ENCODE measurements at places on chromosomes 5 and 9.

- peaks cover 3% of the 10 kb centered on the region for H3K4me1 ChIP-seq
- H3K27me3 ChIP-seq, result peaks cover 6% of the 10 kb centered on the region
- H3K36me3 ChIP-seq, result no peaks in the 10 kb centered on the region
- no peak overlapping the region for H3K27ac ChIP-seq
- H3K4me3 ChIP-seq, result no peak overlapping the region
Measured at GRCh38 chr5:159861086-159861485, 55.2 kb upstream of the ADRA1B start.

GRCh38 chr5:165723931-165724330 is 2218.5 kb downstream of the MAT2B start:
- H3K27ac ChIP-seq, result no peak overlapping the region
- no peaks in the 10 kb centered on the region for H3K36me3 ChIP-seq
- H3K4me3 ChIP-seq, result no peak overlapping the region
- peak; percentile 1 for DNase-seq
- no peaks in the 10 kb centered on the region for H3K27me3 ChIP-seq
- H3K4me1 ChIP-seq, result no peaks in the 10 kb centered on the region

DNA sequence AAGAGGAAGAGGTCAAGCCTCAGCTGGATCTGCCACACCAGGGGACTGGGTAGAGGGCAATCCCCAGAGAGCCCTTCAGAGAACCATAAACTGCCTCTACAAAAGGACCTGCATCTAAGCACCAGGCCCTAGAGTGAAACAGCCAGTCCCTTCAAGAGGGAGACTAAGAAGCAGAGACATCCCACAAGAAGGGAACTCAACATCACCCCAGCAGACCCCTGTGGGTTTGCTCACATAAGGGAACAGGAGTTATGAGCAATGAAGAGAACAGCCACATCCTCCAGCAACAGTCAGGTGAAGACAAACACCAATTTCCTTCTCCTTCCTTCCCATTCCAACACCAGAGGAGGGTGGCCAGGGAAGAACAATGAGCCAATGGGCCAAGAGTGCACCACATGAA is 48.9 kb downstream of the TNFSF15 start:
- H3K27me3 ChIP-seq, result peaks cover 2% of the 10 kb centered on the region
- no peaks in the 10 kb centered on the region for H3K36me3 ChIP-seq
- H3K4me1 ChIP-seq, result no peaks in the 10 kb centered on the region
- no peak overlapping the region for H3K4me3 ChIP-seq
- H3K27ac ChIP-seq, result no peak overlapping the region
- no peak for DNase-seq

DNA sequence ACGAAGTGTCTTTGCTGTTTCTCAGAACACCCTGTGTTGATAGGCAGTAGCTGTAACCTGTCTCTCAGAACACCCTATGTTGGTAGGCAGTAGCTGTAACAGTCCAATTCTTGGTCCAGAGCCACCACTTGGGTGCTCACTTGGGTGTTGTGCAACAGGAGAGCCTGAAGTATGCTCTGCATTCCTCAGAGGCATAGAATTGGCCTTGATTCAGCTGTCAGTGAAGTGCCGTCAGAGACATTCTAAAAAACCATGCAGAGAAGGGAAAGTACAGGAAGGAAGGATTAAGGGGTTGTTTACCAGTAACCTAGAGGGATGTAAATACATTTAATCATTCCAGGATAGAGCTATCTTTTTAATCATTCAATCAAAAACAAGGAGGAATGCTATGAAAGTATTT is 231.2 kb downstream of the ARRDC3 start:
- H3K4me3 ChIP-seq, result no peak overlapping the region
- no peak overlapping the region for H3K27ac ChIP-seq
- peaks cover under 1% of the 10 kb centered on the region for H3K4me1 ChIP-seq
- no peaks in the 10 kb centered on the region for H3K27me3 ChIP-seq
- DNase-seq, result no peak

GRCh38 chr5:168151041-168151440 is 140.4 kb upstream of the WWC1 start:
- H3K36me3 ChIP-seq, result no peaks in the 10 kb centered on the region
- DNase-seq, result no peak
- peaks cover 3% of the 10 kb centered on the region for H3K4me1 ChIP-seq
- no peak overlapping the region for H3K4me3 ChIP-seq

DNA sequence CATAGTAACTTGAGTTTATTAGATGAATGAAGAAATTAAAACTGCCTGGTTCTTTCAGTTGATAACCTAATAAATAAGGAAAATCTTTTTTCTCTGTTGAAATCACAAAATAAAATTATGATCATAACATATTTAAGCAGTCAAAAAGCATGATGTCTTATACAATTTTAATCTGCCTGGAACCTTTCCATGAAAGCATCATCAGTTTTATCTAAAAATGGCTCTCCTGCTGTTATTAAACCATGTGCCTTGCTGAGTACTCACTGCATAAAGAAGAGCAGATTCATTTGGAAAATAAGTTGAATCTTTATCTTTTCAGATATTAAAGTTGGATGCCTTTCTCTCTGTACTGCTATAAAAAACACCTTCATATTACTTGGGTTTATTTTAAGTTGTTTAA is 148.8 kb downstream of the SLC24A2 start:
- no peaks in the 10 kb centered on the region for H3K36me3 ChIP-seq
- DNase-seq, result no peak
- no peaks in the 10 kb centered on the region for H3K27me3 ChIP-seq
- no peaks in the 10 kb centered on the region for H3K4me1 ChIP-seq
- no peak overlapping the region for H3K27ac ChIP-seq

DNA sequence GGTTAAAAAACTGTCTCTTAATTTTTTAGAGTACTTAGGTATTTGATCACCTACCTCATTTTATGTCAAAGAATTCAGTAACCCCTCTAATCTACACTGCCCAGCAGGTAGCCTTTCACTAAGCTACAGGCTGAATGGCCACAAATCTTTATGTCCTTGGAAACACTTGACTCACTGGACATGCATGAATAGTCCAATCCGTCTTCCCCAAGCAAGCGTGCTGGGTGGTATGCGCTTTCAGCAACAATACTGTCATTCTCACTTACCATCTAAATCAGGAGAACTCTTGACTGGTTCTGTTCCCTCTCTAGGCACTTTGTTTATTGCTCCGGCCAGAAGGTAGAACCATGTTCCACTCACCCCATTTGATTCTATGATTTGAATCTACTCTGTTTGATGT is 73.1 kb downstream of the TRPM3 start:
- H3K27ac ChIP-seq, result no peak overlapping the region
- H3K4me3 ChIP-seq, result no peak overlapping the region
- no peaks in the 10 kb centered on the region for H3K36me3 ChIP-seq
- H3K4me1 ChIP-seq, result no peaks in the 10 kb centered on the region
- no peaks in the 10 kb centered on the region for H3K27me3 ChIP-seq

- no peaks in the 10 kb centered on the region for H3K36me3 ChIP-seq
- DNase-seq, result no peak
- no peaks in the 10 kb centered on the region for H3K27me3 ChIP-seq
- H3K4me1 ChIP-seq, result no peaks in the 10 kb centered on the region
- no peak overlapping the region for H3K27ac ChIP-seq
Measured at GRCh38 chr9:120741701-120742100, 27.4 kb upstream of the MEGF9 start.

GRCh38 chr5:56575821-56576220 is 239.5 kb upstream of the MAP3K1 start:
- H3K27me3 ChIP-seq, result no peaks in the 10 kb centered on the region
- no peak for DNase-seq
- no peaks in the 10 kb centered on the region for H3K36me3 ChIP-seq
- H3K27ac ChIP-seq, result no peak overlapping the region

DNA sequence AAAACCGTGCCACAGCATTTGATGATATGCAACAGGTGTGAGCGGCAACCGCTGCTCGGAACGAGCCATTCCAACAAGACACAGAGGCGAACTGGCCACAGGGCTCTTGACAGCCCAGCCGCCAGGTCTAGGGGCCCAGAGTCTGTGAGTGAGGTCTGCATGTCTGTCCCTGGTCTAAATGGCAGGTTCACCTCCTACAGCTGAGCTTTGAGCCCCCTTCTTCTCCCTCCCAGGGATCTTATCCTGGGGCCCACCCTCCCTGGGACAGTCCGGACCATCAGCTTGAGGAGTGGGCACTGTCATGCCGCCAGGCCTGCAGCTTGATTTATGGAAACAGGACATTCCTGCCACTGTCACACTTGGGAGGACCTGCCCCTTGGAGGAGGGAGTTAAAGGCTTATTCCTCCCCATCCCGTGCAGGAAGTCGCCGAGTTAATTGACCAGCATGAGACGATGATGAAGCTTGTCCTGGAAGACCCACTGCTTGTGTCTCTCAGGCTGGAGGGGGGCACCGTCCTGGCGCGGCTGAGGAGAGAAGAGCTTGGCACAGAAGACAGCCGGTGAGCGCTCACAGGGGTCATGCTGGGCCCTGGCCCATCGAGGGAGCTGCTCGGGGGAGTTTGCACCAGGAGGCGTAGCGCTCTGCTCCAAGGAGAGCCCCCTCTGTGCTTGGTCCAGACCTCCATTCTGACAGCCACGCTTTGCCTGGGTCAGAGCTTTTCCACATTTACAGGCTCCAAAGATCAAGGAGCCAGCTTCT is 35.5 kb upstream of the LRRC14B start:
- no peak for DNase-seq
- no peaks in the 10 kb centered on the region for H3K36me3 ChIP-seq
- peaks cover 3% of the 10 kb centered on the region for H3K4me1 ChIP-seq

- no peaks in the 10 kb centered on the region for H3K36me3 ChIP-seq
- H3K27me3 ChIP-seq, result no peaks in the 10 kb centered on the region
- H3K27ac ChIP-seq, result no peak overlapping the region
- no peaks in the 10 kb centered on the region for H3K4me1 ChIP-seq
Measured at GRCh38 chr5:112270299-112271293, 148.5 kb downstream of the EPB41L4A start.

DNA sequence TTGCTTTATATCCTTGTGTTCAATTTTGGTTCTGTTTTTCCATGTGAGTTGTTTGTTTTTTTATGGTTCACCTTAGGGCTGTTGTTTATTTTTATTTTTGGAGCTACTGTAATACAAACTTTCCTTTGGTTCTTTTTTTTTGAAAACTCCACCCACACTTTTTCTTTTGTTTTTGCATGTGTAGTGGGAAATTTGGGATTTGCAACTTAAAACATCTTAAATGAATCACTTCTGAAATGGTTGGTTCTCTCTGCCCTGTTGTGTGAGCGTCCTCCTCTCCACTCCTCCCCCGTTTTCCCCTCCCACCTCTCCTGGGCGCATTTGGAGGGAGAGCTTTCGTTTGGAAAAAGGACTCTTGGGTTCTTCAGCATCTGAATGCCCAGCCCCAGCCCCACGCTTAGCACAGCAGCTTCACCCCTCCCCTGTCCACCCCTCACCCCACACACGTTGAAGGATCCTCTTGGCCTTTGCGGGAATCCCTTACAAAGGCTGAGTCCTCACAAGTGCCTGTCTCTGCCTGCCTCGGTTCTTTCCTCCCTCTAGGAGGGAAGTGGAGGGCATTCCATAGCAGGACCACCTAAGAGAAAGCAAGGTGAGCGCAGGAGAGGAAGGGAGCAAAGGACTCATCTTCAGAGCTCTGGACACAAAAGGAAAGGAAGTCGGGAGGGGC is 67.2 kb downstream of the DMRT1 start:
- no peak overlapping the region for H3K4me3 ChIP-seq
- no peaks in the 10 kb centered on the region for H3K4me1 ChIP-seq
- no peak for DNase-seq

DNA sequence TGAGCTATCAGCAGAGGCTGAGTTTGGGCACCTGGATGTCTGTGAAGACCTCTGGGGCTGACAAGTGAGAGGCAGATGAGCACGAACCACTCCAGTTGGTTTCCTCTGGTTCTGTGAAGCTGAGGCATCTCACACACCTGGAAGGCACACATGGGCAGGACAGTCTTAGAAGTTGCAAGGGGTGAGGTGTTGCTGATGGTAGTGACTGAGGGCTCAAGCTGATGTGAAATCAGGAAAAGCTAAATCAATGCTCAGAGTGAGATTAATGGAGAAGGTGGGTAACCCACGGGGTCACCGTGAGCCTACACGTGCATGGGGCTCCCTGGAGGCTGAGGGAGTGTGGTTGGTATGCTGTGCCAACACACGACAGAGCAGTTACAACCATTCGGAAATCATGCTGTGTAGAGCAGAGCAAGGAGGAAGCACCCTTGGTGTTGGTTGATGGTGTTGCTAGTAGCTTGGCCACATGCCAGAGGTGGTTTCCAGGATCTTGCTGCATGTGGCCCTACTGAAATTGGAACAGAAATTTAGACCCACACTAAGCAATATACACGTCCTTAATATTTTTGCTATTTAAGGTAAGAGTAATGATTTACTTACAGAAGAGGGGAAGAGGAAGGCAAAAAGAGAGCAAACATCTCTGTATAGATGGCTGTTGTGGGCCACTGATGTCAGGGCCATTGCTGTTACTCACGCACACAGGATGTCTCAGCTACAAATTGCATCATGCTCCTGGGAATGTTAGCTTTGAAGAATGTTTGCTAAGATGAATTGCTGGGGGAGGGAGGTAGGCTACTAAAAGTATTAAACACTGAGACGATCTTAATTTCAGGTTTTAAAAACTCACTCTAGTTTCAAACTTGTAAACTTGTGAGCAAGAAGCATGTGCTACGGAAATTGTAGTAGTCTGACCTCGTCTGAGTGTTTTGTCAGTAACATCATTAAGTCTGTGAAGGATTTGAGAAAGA is 170.5 kb downstream of the ARHGEF28 start:
- no peak overlapping the region for H3K4me3 ChIP-seq
- DNase-seq, result peak; percentile 35
- no peaks in the 10 kb centered on the region for H3K4me1 ChIP-seq
- no peaks in the 10 kb centered on the region for H3K27me3 ChIP-seq
- H3K36me3 ChIP-seq, result no peaks in the 10 kb centered on the region
- H3K27ac ChIP-seq, result no peak overlapping the region

- peaks cover 3% of the 10 kb centered on the region for H3K27me3 ChIP-seq
- H3K4me3 ChIP-seq, result no peak overlapping the region
- H3K27ac ChIP-seq, result no peak overlapping the region
- H3K4me1 ChIP-seq, result peaks cover 2% of the 10 kb centered on the region
Measured at GRCh38 chr5:123115020-123115419, 26.0 kb downstream of the PRDM6 start.

GRCh38 chr9:116100711-116101121 is 52.9 kb upstream of the PAPPA start:
- no peak for DNase-seq
- H3K4me3 ChIP-seq, result no peak overlapping the region
- no peaks in the 10 kb centered on the region for H3K27me3 ChIP-seq
- H3K36me3 ChIP-seq, result no peaks in the 10 kb centered on the region
- no peak overlapping the region for H3K27ac ChIP-seq

- no peaks in the 10 kb centered on the region for H3K27me3 ChIP-seq
- H3K27ac ChIP-seq, result no peak overlapping the region
- H3K4me1 ChIP-seq, result no peaks in the 10 kb centered on the region
- H3K36me3 ChIP-seq, result no peaks in the 10 kb centered on the region
- peak; percentile 14 for DNase-seq
- H3K4me3 ChIP-seq, result no peak overlapping the region
Measured at GRCh38 chr5:121797681-121798518, 53.8 kb upstream of the FTMT start.

- no peaks in the 10 kb centered on the region for H3K4me1 ChIP-seq
- H3K36me3 ChIP-seq, result peaks cover 62% of the 10 kb centered on the region
- H3K27ac ChIP-seq, result no peak overlapping the region
- no peaks in the 10 kb centered on the region for H3K27me3 ChIP-seq
- H3K4me3 ChIP-seq, result no peak overlapping the region
- DNase-seq, result no peak
Measured at GRCh38 chr9:89342948-89343347, 24.6 kb downstream of the SECISBP2 start.

All from muscle of leg (tissue), 16 donors.